ENCODE measurements at places on chromosomes 11 and 22. TPM values are rescaled to one million over a fixed set of nuclear protein-coding genes. Genes with fewer than 3 reads are reported as not detected.

GRCh38 chr11:108891909-108892511 is 227.1 kb downstream of the DDX10 start:
- DNase-seq, result no peak

DNA sequence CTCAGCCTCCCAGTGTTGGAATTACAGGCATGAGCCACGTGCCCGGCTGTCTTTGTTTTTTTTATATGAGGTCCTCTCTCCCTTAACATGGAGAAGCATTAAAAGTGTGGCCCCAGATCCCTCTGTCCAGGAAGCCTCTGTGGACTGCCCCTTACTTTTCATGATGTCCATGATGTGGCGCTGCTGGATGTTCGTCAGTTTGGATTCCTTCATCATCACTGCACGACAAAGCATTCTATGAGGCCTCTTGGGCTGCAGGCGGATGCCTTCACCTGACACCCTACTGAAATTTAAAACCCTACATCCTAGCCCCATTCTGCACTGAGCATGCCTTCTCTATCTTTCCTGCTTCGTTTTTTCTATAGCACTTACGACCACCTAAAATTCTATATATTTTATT is 2.1 kb downstream of the C22orf23 start:
- no peak for DNase-seq

GRCh38 chr11:32402836-32403235 is 32.5 kb downstream of the WT1 start:
- no peak for DNase-seq

DNA sequence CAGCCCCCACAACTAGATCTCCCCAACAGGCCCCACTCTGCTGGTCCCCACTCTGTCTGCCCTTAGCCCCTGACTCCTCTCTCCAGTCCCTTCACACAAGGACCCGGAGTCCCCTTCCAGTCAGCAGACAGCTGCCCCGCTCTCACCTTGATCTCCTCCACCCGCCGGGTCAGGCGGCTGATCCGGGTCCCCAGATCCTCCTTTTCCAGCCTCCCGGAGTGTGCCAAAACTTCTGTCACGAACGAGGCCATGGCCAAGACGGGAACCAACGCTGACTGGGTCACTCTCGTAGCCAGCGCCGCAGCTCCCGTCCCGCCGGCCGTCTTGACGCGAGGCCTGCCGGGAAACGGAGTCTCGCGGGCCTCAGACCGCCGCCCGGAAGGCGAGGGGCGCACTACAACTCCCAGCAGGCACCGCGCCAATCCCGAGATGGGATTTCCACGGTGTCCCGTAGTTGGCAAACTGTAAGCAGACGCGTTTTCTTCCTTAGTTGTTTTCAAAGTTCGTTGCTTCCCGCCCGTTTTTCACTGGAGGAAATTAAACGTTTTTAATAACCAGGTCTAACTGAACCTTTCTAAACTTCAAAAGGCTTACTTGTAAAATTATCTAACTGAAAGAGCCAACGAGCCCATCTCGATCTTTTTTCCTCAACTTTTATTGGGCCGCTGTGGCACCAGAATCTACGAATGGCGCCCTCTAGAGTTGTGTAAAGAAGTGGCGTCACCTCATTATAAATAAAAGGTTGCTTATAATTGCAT is at the start of gene ZW10:
ZW10 (minus strand) TSS at position 277 of the 758 bp plus-strand sequence; CDS start at position 251, 26 bp downstream.
- peak; percentile 89 for DNase-seq

DNA sequence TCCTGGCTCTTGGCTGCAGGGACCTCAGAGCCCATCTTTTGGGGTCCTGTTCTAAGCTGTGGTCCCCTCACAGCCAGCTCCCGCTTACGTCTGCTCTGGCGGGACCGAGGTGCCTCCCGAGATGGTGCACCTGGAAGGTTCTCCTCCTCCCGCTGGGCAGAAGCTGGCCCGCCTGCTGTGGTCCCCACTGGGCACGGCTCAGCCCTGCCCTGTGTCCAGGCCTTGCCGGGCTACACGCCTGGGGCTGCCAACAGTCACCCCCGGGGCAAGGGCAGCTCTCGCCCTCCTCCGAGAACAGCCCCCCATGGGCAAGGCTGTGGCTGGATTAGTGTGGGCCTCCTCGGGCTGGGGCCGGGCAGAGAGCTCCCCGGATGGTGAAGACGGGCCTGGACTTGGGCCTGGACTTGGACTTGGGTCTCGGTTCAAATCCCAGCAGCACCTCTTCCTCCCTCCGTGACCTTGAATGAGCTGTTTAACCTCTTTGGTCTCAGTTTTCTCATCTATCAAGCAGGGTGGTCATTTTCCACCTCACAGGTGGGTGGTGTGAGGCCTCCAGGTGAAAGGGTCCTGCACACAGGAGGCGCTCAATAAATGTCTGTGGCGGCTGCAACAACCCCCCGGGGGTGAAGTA is 998 bp downstream of the BAIAP2L2 start:
- no peak for DNase-seq

GRCh38 chr11:124608147-124608546 is 3.1 kb upstream of the PANX3 start:
- no peak for DNase-seq

- DNase-seq, result no peak
Measured at GRCh38 chr11:75734491-75735180, 17.0 kb downstream of the MOGAT2 start.

Gene LTBP3
- 13.1 TPM for total RNA-seq

- no peak for DNase-seq
Measured at GRCh38 chr22:32957200-32957803, 100.9 kb downstream of the SYN3 start.

Gene B4GALNT4
- 0.89 TPM for total RNA-seq

Measured in dermis microvascular lymphatic vessel endothelial cell (primary cell).